ENCODE measurements at places on chromosomes 1 and 21. TPM values are rescaled to one million over a fixed set of nuclear protein-coding genes. Genes with fewer than 3 reads are reported as not detected.
A peak's percentile ranks its signal among the peaks of the same experiment; 100 is the strongest.

The TNFSF4 gene
- total RNA-seq: 0.49 TPM

The PSMG1 gene
- total RNA-seq: 13.3 TPM

The OPRD1 gene
- total RNA-seq: not detected

The DMBX1 gene
- total RNA-seq: not detected

The KCNN3 gene
- 0.09 TPM for total RNA-seq

The DDOST gene
- total RNA-seq: 54.0 TPM

The MRPS21 gene
- total RNA-seq: 15.8 TPM

The PARS2 gene
- total RNA-seq: 3.8 TPM

The GPR37L1 gene
- not detected for total RNA-seq

The ANXA9 gene
- total RNA-seq: 0.49 TPM

- no peak for DNase-seq
Measured at GRCh38 chr1:32256473-32257226, 5.6 kb downstream of the LCK start.

DNA sequence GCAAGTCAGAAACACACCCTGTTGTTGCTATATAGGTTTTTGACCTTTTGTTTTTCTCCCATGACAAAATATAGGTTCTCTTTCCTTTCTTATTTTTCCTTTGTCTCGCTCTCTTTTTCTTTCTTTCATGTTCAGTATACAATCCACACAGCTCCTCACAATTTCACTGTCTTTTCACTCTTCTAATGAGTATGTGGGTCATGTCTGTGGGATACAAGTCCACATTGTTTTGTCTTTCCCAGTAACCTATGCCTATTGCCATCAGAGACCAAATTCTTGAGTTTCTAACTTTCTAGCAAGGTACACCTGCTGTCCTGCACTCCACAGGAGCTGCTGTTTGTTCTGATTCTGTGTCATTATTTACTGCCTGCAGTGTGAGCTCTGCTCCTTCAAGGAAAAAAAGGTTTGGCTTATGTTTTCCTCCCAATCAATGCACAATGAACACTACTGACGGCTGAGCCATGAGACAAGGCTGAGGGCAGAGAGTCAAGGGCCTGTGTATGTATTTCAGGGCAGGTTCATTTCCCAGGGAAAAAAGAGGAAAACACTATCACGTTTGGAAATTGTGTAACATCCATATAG lies 453.8 kb downstream of the NEGR1 start:
- no peak for DNase-seq

- peak; percentile 59 for DNase-seq
Measured at GRCh38 chr1:201539561-201540431, 869 bp downstream of the NAV1 start.

- DNase-seq: peak; percentile 93
Measured at GRCh38 chr1:15975805-15976680, at the start of gene ZBTB17. Gene ZBTB17 (minus strand): TSS chr1:15976101. CDS start chr1:15948495, 27,606 bp downstream.

- DNase-seq: no peak
Measured at GRCh38 chr1:30452925-30453324, 270.5 kb downstream of the MATN1 start.

- peak; percentile 73 for DNase-seq
Measured at GRCh38 chr1:215566556-215567490, at the start of gene KCTD3. Gene KCTD3 (plus strand): TSS chr1:215567304. CDS start chr1:215567686, 382 bp downstream.

DNA sequence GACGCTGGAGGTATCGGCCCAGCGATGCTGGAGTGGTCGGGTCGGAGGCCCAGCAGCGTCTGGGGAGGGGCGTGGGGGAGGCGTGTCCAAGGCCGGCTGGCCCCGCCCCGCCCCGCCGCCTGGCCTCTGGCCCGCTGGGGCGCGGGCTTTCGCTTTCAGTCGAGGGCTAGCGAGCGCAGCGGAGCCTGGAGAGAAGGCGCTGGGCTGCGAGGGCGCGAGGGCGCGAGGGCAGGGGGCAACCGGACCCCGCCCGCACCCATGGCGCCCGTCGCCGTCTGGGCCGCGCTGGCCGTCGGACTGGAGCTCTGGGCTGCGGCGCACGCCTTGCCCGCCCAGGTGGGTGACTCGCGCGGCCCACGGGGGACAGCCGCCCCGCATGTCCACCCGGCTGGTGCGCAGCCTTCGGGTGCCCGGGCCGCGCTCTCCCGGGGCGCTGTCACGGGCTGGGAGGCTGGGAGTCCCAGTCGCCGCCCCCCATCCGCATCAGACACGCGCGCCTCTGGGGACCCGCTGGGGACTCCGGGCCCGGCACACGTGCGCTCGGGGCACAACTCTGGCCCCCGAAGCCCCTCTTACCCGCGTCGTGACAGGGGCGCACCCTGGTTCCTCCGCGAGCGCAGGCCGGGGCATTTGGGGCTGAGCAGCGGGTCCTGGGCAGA lies at the start of gene TNFRSF1B:
TNFRSF1B (plus strand) TSS at position 158 of the 659 bp plus-strand sequence; CDS start at position 259, 101 bp downstream.
- DNase-seq: peak; percentile 35

GRCh38 chr1:73065339-73066041 lies 783.2 kb upstream of the NEGR1 start:
- DNase-seq: no peak

DNA sequence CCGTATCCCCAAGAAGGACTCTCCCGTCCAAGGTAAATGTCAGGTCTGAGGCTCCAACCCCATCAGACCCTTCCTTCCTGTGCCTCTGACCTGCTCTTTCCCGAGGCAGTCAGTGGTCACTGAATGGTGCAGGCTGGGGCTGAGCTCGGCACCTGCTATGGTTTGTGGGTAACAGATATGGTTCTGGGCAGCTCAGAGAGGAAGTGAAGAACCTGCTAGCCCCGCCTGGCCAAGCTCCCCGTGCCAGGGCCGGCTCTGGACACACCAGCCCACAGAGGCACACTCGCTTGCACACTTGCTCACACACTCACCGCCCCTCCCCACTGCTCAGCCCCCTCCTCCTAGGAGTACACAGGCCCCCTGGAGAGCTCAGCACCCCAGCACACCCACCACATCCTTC lies 16.4 kb downstream of the NCMAP start:
- no peak for DNase-seq

DNA sequence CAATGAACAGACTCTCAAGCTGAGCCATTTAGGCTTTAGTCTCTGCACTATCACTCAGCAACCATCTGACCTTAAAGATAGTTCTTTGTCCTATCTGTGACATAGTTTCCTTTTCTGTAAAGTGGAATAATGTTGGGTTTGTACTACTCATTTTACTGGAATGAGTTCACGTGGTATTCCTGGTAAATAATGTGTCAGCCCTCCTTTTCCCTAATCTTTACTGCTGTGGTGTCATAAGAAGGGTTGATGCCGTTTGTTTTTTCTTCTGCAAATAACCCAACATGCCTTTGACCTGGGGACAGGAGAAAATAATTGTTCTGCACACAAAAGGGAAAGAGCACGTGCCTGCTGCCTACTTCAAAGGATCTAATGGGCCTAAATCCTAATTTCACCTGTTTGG lies 297.8 kb downstream of the BRINP3 start:
- peak; percentile 61 for DNase-seq

- DNase-seq: no peak
Measured at GRCh38 chr1:2530513-2531361, 674 bp upstream of the HES5 start.

DNA sequence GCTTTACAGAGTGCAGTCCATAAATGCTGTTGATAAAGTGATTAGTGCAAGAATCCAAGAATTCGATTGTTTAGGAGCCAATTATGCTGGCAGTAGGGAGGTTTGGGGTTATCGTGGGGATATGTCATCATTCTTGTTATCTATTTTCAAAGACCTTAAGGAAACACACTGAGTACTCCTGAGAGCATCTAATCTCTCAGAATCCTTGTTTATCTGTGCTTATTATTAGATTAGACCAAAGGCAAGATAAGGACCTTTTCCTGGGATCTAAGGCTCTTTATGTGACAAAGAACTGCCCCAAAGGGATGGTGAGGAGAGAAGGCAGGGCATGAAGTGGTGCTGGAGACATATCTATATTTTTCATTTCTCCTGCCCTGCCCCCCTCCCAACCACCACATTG lies 139.1 kb downstream of the TSEN15 start:
- DNase-seq: peak; percentile 2

GRCh38 chr1:59022799-59023198 lies 239.0 kb upstream of the JUN start:
- DNase-seq: no peak

DNA sequence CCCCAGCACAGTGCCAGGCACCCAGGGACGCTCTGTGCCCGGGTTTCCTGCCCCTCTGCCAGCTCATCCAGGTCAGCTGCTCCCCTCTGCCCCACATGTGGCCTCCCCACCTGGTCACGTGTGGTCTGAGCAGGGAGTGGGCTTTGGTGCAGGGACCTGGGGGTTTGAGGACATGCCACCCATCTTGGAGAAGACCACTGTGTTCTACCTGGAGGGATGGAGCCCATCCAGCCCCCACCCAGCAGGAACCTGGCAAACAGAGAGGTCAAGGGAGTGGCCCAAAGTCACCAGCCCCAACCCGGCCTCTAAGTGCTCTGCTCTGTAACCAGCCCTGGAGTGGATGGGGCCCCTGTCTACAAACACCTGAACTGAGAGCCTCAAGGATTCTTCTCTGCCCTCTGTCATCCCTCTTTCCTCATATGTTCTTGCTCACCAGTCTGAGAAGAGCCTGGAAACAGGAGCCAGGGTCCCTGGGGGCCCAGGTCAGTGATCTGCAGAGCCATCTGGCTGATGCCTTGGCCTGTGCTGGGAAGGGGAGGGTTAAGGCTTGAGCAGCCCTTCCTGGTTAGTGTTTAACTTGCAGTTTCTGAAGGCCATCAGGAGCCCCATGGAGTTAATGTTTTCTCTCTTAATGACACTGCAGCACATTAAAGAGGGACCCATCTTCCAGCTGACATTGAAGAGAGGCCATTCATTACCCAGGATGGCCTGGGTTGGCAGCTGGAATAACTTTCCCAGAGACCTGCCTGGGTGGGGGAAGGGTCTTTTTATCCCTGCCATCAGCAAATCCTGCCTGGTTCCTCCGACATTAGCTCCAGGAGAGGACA lies 235.4 kb downstream of the PTPRU start:
- no peak for DNase-seq

DNA sequence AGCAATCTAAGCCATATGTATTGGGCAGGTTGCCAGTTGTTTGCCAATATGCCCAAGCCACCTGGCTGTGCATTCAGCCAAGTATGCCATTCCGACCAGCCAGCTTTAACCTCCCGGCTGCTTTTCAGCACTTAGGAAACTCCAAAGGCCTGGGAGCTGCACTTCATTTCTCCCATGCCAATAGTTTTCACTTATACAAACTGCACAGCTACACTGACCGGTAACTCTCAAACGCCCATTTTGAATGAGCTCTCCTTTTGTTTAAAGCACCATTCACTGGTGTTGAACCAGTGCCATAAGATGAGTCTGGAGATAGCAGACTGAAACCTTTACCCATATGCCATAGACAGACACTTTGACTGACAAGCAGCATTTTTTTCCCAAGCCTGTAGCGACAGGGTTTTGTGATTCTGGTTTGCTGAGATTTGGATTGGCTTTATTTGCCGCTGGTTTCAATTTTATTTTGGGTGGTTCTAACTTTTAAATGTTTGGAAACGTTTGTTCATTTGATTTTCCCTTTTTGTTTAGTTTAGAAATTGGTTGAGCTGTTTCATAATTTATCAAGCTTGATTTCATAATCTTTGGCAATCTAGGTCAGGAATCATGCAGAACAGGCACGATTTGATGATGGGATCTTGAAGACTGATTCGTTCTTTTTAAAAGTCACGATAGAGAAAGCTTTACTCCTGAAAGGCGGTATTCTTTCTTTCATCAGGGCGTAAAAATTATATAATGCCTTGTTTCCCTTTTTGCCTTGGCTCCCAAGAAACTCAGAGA lies 144.6 kb downstream of the NFIA start:
- DNase-seq: peak; percentile 71

DNA sequence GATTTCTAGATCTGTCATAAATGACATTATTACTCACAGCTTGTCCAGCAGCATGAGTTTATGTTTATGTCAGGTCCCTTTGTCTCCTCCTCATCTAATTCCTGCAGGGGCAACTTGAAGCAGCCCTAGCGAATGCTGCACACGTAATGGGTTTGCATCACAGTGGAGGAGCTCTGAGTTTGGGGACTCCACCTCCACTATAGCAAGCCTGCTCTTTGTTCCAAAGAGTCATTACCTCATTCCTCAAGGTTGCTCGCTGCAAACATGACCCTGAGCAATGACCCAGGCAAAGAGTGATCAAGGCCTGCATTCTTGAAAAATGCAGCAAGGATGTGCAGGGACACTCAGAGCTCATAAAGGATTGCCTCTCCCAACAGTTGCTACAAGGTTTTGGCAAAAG lies 261.9 kb downstream of the HHIPL2 start:
- no peak for DNase-seq

DNA sequence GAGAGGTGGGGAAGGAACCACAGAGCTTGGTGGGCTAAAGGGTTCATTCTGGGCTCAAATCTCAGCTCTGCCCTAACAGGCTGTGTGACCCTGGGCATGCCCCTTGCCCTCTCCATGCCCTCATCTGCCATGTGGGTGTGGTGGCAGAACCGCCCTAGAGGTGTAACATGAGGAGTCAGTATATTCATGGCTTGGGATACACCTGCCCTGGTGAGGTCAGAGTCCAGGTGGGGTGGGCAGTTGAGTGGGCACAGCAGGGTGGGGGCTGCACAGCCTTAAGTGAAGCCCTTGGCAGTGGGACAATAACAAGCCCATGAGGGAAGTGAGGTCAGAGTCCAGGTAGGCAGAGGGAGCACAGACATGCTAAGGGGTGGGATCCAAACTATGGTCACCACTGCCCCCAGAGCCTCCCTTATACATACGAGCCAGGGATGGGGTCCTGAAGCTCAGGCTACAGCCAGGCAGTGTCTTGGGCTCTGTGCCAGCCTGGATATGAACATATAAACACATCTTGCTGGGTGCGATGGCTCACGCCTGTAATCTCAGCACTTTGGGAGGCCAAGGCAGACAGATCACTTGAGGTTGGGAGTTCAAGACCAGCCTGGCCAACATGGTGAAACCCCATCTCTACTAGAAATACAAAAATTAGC lies 59.0 kb upstream of the EFHD2 start:
- DNase-seq: no peak

DNA sequence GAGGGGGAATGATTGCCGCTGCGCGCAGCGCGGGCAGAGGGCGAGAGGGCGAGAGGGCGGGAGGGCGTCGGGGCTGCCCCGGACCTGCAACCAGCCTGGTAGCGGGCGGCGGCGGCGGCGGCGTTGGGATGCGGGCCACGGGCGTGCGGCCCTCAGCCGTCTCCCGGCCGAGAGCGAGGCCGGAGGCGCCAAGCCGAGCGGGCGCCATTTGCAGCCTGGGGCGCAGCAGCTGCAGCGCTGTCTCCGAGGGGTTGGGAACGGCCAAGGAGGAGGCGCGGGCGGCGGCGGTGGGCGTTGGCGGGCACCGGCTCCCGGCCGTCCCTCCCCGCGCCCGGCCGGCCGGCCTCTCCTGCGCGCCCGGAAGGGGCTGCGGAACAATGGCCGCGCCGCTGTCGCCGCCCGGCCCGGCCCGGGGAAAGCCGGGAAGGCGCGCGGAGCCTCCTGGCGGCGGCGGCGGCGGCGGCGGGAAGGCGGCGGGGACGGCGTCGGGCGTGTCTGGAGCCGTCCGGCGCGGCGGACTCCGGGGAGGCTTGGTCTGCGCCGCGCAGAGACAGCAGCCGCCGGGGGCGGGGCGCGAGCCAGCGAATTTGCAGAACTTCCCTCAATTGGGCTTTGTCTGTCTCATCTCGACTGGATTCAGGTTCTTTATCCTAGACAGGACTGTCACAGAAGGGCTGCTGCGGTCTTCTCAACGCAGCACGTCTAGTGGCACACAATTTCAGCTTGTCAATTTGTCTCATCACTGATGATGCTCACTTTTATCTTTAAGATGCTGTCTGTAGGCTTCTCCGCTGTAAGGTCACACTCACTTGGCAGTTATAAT lies 35.7 kb downstream of the ZBTB8B start:
- DNase-seq: peak; percentile 54

Measured in fibroblast of the aortic adventitia (primary cell).